ENCODE measurements at places on chromosomes 4 and X.

DNA sequence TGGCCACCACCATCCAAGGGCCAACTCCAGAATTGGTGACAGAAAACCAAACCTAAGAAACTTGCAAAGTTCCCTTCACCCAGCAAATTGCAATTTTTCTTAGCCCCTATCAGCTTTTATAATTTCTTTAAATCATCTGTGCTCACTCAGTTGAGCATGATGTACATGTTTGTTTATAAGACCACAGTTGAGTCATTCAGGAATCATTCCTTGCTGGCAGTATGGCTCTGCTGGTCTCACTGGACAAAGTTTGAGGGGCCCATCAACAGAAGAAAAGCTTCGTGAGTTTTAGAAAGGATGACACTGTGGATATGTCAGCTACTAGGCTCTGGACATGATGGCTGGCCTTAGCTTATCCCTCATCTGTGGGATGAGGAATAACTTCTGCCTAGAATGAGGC is 4.0 kb downstream of the TRPC5 start:
- no peak for DNase-seq

DNA sequence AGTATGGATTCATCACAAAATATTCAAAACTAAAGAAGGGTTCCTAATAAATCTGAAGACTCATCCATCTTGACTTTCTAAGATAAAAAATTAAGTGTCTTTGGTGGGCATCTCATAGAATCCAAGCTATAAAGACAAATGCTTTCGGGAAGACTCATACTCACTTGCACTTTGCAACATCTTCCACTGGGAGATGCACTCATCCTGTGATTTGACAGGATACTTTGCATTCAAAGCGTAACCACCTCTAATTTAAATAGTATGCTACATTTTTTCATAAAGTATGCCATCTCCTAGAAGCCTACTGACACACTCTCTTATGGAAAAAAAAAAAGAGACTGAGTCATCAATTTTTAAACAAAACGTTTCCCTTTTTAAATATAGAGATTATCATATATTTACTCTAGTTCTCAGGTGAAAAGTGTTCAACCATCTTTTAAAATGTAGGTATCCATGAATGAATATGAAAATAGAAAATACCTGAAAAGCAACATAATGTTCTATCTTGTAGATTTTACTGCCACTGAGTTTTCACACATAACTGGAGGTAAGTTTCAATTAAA is 119.6 kb downstream of the KLHL13 start:
- DNase-seq: no peak

DNA sequence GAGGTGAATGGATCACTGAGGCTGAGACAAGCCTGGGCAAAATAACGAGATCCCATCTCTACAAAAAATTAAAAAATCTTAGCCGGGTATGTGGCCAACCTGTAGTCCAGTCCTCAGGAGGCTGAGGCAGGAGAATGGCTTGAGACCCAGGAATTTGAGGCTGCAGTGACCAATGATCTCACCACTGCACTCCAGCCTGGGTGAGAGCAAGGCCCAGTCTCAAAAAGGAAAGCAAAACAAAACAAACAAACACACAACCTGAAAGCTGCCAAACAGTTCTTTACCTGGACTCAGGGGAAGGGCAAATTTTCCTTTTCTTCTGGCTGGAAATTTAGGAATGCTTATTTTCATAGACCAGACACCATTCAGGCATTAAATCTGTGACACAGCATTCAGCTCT is 163.1 kb upstream of the FAT1 start:
- no peak for DNase-seq

DNA sequence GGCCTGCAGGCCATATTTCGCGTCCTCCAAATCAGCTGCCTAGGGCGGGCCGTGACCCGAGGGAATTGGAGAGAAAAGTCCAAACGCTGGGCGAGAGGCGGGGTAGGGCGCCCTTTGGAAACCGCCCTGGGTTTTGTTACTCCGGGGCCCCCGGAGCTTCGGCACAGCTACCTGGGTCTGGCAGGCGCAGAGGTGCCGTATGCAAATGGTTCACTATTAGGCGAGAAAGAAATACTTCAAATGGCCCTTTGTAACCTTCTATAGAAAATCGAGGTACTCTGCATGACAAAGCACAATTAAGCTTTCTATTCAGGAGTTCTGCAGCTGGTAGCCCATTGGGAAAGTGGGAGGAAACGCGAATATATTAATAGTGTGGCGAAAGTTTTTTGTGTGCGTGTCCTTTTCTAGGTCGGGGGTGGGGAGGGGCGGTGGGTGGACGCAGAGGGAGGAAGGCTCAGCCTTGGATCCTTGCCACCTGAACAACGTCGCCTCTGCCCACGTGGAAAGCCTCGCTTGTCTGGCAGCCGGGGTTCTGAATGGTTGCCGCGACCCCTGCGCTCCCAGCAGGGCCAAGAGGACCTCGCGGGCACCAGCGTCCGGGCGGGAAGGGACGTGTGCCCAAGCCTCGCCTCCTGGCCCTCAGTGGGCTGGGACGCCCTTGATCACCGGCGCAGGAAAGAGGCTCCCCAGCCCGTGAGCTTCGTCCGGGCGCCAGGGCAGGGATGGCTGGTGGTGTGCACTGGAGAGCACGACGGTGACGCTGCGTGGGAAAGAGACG is 9.5 kb downstream of the GSX2 start:
- no peak for DNase-seq

DNA sequence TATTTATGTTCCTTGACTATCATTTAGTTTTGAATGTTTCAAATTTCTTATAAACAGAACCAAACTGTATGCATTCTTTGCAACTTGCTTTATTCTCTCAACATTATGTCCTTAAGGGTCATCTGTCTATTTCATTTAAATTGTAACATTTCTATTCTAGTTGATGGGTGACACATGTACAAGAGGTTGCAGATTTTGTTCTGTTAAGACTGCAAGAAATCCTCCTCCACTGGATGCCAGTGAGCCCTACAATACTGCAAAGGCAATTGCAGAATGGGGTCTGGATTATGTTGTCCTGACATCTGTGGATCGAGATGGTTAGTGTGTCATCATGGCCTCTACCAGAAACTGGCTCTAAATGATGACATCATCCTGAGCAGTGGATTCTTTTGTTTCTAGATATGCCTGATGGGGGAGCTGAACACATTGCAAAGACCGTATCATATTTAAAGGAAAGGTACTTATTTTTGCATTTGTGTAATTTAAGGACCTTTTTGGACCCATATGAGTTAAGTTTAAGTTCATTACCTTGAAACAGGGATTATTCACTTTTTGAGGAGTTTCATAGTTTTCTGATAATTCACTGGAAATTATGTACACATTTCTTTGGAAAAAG is 6.1 kb downstream of the LIAS start:
- DNase-seq: no peak

GRCh38 chr4:19592391-19592790 is 659.3 kb upstream of the SLIT2 start:
- DNase-seq: no peak

DNA sequence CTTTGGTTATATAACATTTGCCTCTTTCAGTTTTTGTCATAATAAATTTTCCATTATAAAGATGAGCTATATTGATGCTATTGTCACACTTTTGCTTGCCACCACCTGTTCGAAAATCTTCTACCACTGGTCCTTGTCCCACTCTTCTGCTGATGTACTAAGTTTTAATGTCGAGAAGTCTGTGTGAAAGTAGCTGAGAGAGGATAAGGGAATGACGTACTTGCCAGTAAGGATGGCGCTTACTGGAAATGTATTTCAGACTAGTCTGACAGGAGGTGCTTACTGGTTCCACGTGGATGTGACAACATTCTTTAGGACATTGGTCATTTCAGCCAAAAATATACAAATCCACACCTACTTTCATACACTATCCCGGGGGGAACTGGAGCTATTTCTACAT is 132.7 kb upstream of the NR3C2 start:
- no peak for DNase-seq

GRCh38 chrX:31165241-31166035 is 93.6 kb upstream of the FTHL17 start:
- no peak for DNase-seq

- DNase-seq: no peak
These were observed 86.5 kb upstream of the LEF1 start for GRCh38 chr4:108255203-108255747.

GRCh38 chr4:153013202-153013977 is 77.3 kb downstream of the FHDC1 start:
- DNase-seq: no peak

DNA sequence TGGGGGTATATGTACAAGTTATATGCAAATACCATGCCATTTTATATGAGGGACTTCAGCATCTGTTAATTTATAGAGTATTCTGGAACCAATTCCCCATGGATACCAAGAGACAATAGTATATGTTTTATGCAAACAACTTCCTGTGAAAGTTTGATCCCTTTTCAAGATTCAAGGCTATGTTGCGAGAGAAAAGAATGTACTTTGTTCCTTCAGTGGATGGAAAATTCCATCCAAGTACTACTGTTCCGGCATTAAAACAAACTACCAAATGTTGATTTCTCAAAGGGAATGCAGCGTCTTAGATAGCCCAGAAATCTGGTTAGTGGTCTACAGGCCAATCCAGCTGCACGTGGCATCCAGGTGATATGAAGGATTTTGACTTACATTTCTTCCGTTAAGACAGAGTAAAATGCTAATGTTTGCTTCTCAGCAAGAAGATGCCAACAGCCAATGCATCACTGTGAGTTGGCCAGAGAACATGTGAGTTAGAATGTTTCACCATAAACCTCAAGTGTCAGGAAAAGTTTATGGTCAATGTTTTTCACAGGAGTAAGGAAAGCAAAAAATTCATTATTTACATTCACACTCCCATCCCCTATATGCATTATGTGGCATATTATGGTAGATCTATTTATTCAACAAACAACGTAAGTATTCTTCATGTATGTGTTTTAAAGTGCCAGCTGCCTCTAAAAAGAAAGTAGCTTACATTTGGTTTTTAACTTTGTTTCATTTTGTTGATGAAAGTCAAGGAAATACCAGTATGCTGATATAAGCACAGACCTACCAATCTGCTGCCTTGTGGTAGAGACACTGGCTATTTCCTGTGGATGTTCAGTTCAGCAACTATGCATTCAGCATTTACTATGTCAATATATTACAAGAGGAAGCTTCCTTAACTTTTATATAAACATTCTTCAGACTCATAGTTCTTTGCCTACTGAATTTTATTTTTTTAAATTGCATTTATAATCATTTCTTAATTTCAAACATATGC is 44.4 kb downstream of the METTL14 start:
- no peak for DNase-seq

- DNase-seq: no peak
These were observed 107.5 kb upstream of the MAGEC2 start for GRCh38 chrX:142312591-142312990.

DNA sequence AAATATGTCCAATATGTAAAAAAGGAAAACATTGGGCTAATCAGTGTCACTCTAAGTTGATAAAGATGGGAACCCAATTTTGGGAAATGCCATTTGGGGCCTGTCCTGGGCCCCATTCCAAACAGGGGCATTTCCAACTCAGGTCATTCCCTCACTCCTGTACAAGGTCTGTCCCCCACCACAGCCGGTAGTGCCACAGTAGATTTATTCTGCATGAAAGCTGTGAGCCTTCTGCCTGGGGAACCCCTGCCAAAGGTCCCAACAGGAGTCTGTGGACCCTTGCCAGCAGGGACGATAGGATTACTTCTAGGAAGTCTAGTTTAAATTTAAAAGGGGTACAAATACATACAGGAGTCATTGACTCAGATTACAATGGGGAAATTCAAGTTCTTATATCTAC is 317.6 kb upstream of the GNPDA2 start:
- no peak for DNase-seq

DNA sequence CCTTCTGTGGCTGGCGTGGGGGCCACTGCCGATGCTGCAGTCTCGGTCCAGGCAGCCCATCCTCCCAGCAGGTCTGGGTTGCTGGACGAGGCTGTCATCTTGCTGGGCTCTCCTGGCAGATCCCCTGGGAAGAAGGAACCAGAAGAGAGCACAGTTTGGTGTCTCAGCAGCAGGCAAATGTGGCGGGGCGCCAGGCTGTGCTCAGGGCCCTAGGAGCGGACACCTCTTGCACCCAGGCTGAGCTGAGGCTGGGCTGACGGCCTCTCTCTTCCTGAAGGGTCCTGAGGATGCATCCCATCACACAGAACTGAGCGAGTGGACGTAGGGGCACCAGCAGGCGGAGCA is 39.2 kb upstream of the CPLX1 start:
- DNase-seq: no peak

- no peak for DNase-seq
These were observed 969.3 kb upstream of the FTHL17 start for GRCh38 chrX:32041181-32041580.

DNA sequence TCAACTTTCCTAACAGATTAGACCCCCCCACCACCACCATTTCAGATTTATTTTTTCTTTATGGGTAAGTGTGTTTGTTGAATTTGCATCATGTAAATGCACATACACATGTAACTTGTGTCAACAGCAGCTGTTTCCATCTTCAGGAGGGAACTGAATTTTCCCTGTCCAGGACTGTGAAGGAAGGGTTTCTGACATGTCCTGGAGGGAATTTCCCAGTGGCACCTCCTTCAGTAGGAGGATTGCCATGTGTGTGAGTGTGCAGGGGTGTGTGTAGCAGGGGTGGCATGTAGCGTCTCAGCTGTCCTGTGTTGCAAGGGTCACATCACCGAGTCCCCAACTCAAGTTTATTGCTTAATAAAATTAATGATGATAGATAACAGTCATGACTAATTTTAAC is 19.7 kb downstream of the HERC6 start:
- no peak for DNase-seq

DNA sequence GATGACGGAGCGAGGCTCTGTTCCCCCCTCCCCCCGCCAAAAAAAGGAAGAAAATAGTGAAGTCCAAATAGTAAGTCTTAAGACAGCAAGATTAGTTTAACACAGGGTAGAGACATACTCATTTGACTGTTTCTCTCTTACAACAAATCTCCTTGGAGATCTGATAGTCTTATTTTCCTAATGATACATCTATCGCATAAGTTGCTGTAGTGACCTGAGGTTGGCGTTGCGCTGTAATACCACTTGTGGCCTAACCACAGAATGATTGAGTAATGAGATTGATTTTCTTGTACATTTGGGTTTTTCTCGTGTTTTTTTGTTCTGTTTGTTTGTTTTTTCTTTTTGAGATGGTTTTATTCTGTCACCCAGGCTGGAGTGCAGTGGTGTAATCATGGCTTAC is 27.2 kb downstream of the OCIAD1 start:
- no peak for DNase-seq

DNA sequence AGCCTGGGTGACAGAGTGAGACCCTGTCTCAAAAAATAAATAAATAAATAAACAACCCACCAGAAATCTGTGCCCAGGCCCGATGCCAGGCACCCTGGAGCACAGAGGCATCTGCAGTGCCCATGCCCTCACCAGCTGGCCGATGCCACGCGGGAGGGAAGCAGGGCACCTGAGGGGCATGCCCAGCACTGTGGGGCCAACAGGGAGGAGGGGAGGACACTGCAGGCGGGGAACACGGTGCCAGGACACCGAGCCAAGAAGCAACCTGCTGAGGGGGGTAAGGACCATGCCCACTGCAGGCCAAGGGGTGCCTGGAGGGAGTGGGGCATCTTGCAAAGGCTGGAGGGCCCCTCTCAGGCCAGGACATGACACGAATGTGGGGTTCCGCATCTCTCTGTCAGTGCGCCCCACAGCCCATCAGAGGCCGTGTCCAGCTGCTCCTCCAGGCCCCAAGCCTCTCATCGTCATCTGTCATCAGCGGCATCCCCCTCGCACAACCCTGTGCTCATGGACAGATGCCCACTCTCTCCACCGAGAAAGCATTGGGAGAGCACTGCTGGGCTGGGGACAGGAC is 13.3 kb upstream of the DUSP9 start:
- DNase-seq: no peak

GRCh38 chr4:84574069-84574720 is 8.7 kb upstream of the CDS1 start:
- no peak for DNase-seq

Data from activated CD4-positive, alpha-beta T cell treated with anti-CD3 and anti-CD28 coated beads for 4 hours (primary cell).